ENCODE measurements at places on chromosomes 3 and 15.

GRCh38 chr3:81045976-81046375 is 715.5 kb downstream of the GBE1 start:
- no peak for DNase-seq

- DNase-seq = no peak
Measured at GRCh38 chr15:78460737-78461136, 22.7 kb downstream of the IREB2 start.

DNA sequence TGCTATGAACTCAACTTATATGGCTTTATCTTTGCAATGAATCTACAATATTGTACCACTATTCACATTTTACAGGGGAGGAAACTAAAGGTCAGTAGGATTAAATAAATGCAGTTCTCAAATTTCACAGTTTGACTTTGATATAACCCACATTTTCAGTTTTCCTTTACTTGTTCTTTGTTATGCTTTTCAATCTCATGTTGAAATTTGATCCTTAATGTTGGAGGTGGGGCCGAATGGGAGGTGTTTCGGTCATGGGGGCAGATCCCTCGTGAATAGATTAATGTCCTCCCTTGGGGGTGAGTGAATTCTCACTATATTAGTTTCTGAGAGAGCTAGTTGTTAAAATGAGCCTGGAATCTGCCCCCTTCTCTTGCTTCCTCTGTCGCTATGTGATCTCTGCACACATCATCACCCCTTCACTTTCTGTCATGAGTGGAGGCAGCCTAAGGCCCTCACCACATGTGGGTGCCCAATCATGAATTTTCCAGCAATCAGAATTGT is 44.7 kb downstream of the CD200 start:
- DNase-seq = no peak

- DNase-seq = no peak
Measured at GRCh38 chr3:142256712-142257333, 31.4 kb upstream of the GK5 start.

DNA sequence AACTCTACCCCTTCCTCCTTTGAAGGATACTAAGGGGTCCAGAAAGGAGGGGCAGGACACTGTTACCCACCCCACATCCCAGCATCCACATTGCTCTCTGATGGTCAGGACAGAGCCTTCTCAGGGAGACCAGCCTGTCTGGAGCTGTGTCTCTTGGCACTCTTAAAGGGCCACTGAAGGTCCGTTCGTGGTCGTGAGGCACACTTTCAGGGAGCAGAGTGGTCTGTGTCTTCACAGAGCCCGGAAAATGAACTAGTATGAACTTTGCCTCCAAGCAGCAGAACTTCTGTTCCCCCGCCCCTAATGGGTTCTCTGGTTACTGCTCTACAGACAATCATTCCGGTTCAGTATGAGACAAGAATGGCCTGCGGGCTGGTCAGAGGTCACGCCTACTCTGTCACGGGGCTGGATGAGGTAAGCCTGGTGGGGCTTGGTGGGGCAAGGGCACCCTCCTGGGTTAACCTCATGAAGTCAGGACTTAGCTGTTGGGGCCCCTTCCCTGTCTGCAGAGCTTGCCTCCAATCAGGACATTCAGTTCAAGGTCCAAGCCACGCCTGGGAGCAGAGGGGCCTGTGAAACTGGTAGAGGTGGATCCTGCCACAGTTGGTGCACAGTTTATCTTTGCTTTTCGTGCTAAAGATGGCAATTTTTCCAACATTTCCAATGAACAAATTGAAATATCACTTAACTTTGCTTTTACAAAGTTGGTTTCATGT is 33.2 kb downstream of the CAPN3 start:
- no peak for DNase-seq

- DNase-seq = peak; percentile 3
Measured at GRCh38 chr15:25175789-25176615, 221.2 kb downstream of the SNRPN start.

GRCh38 chr3:66997560-66998112 is 471 bp upstream of the KBTBD8 start:
- DNase-seq = no peak

GRCh38 chr3:169072494-169072893 is 591.0 kb downstream of the MECOM start:
- no peak for DNase-seq

DNA sequence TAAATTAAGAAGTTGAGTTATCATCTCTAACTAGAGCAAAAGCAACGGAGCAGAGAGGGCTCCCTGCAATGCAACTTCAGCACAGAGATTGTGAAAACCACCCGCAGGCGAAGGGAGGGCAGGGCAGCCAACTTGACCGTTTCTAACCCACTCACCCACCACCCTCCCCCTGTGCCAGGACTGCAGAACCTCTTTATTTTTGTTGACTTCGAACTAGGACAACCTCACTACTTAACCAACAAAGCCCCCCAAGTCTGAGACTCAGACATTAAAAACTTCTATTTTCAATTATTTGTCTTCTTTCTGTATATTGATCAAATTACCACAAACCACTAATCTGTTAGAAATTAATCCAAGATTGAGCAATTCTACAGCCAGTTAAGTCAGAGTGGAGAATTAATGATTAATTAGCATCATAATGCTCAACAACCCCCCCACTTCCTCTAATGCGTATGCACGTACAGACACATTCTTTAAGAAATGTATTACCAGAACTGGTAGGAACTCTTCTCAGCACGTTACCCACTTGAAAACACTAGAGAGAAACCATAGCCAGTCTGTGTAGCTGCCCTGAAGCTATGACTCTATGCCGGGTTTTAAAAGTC is 2.0 kb downstream of the MGLL start:
- DNase-seq = no peak

DNA sequence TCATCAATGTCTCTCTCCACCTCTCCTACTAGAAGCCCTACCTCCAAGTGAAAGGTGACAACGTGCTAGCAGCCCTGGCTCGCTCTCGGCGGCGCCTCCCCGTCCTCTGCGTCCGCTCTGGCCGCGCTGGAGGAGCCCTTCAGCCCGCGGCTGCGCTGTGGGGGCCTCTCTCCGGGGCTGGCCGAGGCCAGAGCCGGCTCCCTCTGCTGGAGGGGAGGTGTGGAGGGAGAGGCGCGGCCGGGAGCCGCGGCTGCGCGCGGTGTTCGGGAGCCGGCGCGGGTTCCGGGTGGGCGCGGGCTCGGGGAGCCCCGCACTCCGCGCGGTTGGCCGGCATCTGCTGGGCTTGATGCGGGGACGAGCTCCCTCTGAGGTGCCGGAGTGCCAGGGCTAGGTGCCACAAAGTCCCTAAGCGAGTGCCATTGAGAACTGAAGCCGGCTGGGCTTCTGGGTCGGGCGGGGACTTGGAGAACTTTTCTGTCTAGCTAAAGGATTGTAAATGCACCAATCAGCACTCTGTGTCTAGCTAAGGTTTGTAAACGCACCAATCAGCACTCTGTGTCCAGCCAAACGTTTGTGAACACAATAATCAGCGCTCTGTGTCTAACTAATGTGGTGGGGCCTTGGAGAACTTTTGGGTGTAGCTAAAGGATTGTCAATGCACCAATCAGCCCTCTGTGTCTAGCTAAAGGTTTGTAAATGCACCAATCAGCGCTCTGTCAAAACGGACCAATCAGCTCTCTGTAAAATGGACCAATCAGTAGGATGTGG is 84.8 kb upstream of the ARRDC4 start:
- DNase-seq = no peak

- DNase-seq = peak; percentile 66
Measured at GRCh38 chr3:133330065-133330464, 69.8 kb upstream of the BFSP2 start.

DNA sequence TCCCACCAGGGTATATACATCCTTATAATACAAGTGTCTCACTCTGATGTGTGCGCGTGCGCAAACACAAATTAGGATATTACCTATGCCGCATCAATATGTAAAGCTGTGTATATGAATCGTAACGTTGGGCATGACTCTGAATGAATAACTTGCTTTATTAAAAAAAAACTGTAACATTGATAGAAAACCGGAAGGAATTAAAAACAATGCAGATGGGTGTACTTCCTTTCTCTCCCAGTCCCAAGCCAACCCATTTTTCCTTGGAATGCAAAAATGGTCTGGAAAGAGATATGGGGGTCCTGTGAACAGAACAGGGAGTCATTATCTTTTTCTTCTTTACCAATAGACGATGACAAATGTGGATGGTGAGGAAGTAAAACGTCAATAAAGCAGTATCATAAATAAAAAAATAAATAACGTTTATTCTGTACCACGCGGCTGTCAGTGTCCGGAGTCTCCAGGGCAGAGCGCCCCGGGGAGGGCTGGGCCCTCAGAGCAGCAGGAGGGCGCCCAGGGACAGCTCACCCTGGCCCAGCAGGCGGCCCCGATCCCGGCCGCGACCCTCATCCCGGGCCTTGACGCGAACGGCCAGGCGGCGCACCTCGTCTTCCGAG is 1.6 kb downstream of the C2CD4B start:
- DNase-seq = no peak

- DNase-seq = no peak
Measured at GRCh38 chr15:46442184-46442583, 807.4 kb downstream of the SQOR start.

GRCh38 chr15:90982135-90982534 is 12.2 kb downstream of the PRC1 start:
- no peak for DNase-seq

DNA sequence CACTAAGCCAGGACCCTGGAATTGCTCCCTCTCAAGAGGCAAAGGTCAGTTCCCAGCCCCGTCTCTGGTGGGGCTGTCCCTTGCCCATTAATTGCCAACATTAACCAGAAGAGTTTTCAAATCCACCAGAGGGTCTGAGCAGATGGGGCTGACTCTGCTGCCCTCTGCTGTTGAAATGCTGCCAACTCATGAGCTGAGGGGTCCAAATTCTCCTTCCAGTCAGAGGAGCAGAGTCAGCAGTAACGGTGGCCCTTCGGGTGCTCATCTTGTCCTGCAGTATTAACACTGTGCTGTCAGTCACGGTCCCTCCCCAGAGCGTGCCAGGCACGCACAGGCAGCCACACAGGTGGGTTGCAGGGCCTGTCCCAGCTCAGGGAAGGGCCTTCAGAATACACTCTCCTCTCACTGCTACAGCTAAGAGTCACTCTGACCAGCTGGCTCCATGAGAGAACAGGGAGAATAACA is 10.7 kb upstream of the SPTBN5 start:
- DNase-seq = peak; percentile 77

DNA sequence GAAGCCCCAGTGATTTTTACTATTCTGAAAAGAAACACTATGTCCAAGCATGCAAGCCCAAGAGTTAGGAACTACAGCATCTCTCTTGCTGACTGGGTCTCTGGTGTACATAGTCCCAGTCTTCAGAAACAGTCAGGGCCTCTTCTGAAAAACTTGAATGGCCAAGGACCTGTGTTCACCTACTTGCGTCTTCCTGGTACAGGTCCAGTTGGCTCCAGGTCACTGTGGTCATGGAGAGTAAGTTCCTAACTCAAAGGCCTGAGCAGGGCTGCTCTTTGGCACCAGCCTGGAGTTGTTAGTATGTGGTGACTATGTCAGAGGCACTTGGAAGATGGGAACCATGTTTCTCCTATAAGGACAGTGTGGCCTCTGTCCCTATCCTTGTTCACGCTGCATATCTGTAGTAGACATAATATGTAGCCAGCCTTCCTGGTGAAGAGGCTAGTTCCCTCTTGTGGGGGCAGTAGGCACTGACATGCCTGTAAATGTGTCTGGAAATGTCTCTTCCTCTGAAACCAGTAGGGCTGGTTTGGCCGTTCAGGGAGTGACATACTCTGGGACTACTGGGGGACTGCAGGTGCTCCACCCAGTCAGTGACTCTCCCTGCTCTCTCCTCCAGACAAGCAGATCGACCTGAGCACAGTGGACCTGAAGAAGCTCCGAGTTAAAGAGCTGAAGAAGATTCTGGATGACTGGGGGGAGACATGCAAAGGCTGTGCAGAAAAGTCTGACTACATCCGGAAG is 2.6 kb upstream of the RBM15B start:
- no peak for DNase-seq

DNA sequence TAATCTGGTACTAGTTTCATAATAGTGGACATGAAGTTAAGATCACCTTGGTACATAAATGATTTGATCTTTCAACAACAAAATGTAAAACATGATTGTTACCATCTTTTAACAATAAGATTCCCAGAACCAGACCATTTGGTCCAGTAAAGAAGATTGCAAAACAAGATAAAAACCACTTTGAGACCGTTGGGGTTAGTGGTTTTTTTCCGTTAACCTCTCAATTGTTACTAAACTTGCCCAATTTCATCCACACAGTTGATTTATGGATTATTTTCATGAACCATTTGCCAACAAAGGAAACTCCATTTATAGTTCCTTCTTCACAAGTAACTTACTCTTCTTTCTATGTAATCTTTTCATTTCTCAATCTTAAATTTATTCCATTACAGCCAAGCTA is 53.8 kb downstream of the ATP8B4 start:
- no peak for DNase-seq

DNA sequence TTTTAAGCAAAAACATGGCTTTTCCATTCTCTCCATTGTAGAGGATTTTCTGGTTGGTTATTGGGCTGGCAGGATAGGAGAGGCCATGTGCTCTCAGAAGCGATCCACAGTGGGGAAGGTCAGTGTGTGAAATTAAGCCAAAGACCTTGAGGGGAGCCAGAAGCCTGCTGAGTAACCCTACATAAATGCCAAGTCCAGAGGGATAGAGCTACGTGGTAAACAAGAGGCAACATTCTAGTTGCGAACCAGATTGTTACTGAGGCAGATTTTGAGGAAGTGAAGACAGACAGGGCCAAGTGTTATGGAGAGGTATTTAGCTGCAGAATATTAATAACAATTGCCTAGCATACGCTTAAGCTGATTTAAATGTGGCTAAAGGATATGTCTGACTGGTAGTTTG is 592.8 kb upstream of the GBE1 start:
- no peak for DNase-seq

DNA sequence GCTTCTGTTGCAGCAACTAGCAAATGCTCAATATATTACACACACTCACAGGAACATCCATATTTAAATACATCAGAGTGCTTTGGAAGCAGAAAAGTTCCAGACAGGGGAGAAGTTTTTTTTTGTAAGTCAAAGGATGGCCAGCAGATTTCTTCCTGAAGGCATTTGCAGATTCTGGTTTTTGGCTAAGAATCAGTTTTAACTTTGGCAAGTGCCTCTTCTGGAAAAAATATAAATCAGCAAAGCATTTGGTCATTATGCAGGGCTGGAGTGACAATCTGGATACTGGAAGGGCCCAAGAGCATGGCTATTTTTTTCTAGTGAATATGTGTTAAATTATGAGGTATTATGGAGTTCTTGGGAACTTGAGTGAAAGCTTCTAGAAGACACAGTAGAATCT is 495.3 kb upstream of the ARPP21 start:
- no peak for DNase-seq

- DNase-seq = no peak
Measured at GRCh38 chr15:36777926-36778325, 198.5 kb downstream of the CDIN1 start.

Data from right hindlimb (tissue), 1 donor.